ENCODE measurements at places on chromosomes 1 and 21. TPM values are rescaled to one million over a fixed set of nuclear protein-coding genes. Genes with fewer than 3 reads are reported as not detected.

Gene ARTN
- total RNA-seq: 10.4 TPM

Gene ANKRD35
- total RNA-seq: 3.6 TPM

Gene TMEM52
- 13.4 TPM for total RNA-seq

Gene INSRR
- not detected for total RNA-seq

Gene OR6P1
- total RNA-seq: not detected

Gene TFF2
- not detected for total RNA-seq

Gene HMGN2
- total RNA-seq: 330 TPM

Gene SH2D1B
- not detected for total RNA-seq

Gene FCRL6
- not detected for total RNA-seq

Gene OR2T2
- total RNA-seq: not detected

Gene LCE1A
- not detected for total RNA-seq

Gene OSCP1
- 0.58 TPM for total RNA-seq

Gene CD48
- total RNA-seq: 0.45 TPM

Gene KLHDC7A
- total RNA-seq: 19.9 TPM

Gene TCP10L
- total RNA-seq: 0.12 TPM

Gene PDPN
- total RNA-seq: 67.3 TPM

Gene GALE
- 34.6 TPM for total RNA-seq

Gene SPRR2E
- total RNA-seq: not detected

Gene ST7L
- 30.0 TPM for total RNA-seq

Gene CNR2
- total RNA-seq: not detected

Gene ATF3
- 17.2 TPM for total RNA-seq

Gene PLEKHO1
- 34.3 TPM for total RNA-seq

Gene LCE1B
- not detected for total RNA-seq

Gene TNN
- total RNA-seq: 0.31 TPM

Gene IFI44
- total RNA-seq: not detected

Gene ESRRG
- total RNA-seq: 1.7 TPM

Gene SH3D21
- 4.4 TPM for total RNA-seq

Gene C1orf122
- total RNA-seq: 68.3 TPM

Gene OLFM3
- total RNA-seq: 0.31 TPM

Gene FCRLA
- not detected for total RNA-seq

Gene CD164L2
- 2.8 TPM for total RNA-seq

Gene UBL4B
- not detected for total RNA-seq

Gene EVA1C
- 6.9 TPM for total RNA-seq

Gene PWP2
- total RNA-seq: 59.2 TPM

Gene CHI3L2
- not detected for total RNA-seq

Gene URB2
- 42.6 TPM for total RNA-seq

Gene TSSK3
- total RNA-seq: not detected

Gene TSPAN2
- 15.0 TPM for total RNA-seq

Gene LHX4
- 2.5 TPM for total RNA-seq

Gene KRTAP12-2
- not detected for total RNA-seq

Gene SERINC2
- 20.5 TPM for total RNA-seq

Gene SLAMF7
- total RNA-seq: not detected

Gene BTBD8
- total RNA-seq: 4.1 TPM
